ENCODE measurements at places on chromosomes 6 and 20. TPM values are rescaled to one million over a fixed set of nuclear protein-coding genes. Genes with fewer than 3 reads are reported as not detected.

The MSH5 gene
- polyA plus RNA-seq, result 51.0 TPM

The LTB gene
- 0.66 TPM for polyA plus RNA-seq

The ZNF165 gene
- polyA plus RNA-seq, result 4.4 TPM

The ECI2 gene
- 87.7 TPM for polyA plus RNA-seq

The CCHCR1 gene
- polyA plus RNA-seq, result 23.9 TPM

The KCNS1 gene
- polyA plus RNA-seq, result 0.73 TPM

The CRISP2 gene
- polyA plus RNA-seq, result not detected

Measured in left renal pelvis (tissue), 4 donors.